Aorta (tissue), 5 donors: ENCODE measurements at places on chromosomes 2 and 18. TPM values are rescaled to one million over a fixed set of nuclear protein-coding genes. Genes with fewer than 3 reads are reported as not detected.

The IL36G gene
- not detected for total RNA-seq

The CRYBA2 gene
- not detected for total RNA-seq

The AP1S3 gene
- total RNA-seq = 0.91 TPM

The GKN1 gene
- total RNA-seq = not detected

The GPR55 gene
- 0.18 TPM for total RNA-seq

The CTAGE1 gene
- not detected for total RNA-seq

The ZNF804A gene
- 0.23 TPM for total RNA-seq
